ENCODE measurements at places on chromosomes 1 and 21. TPM values are rescaled to one million over a fixed set of nuclear protein-coding genes. Genes with fewer than 3 reads are reported as not detected.

Gene PTGER3
- 6.7 TPM for total RNA-seq

Gene KHDC4
- 18.6 TPM for total RNA-seq

Gene PDPN
- 51.0 TPM for total RNA-seq

Gene VTCN1
- not detected for total RNA-seq

Gene NUDT4B
- 17.3 TPM for total RNA-seq

Gene LCE3E
- total RNA-seq: not detected

Gene BLACAT1
- not detected for total RNA-seq

Gene PLA2G2F
- not detected for total RNA-seq

Gene OR2AK2
- not detected for total RNA-seq

Gene DPH2
- 6.8 TPM for total RNA-seq

Gene HPCA
- total RNA-seq: not detected

Gene GJA9
- total RNA-seq: 0.12 TPM

Gene COL9A2
- 0.59 TPM for total RNA-seq

Gene DEDD
- total RNA-seq: 37.3 TPM

Gene LCE1B
- not detected for total RNA-seq

Gene PRDX6
- 175 TPM for total RNA-seq

Gene NEK7
- 93.1 TPM for total RNA-seq

Gene CHI3L2
- total RNA-seq: 4.4 TPM

Gene HSPB7
- 2.5 TPM for total RNA-seq

Gene ODF2L
- 12.1 TPM for total RNA-seq

Gene AK5
- 46.1 TPM for total RNA-seq

Gene ENAH
- total RNA-seq: 155 TPM

Gene HMGN2
- 52.2 TPM for total RNA-seq

Gene FCRL4
- total RNA-seq: not detected

Gene SMIM12
- total RNA-seq: 14.2 TPM

Gene CFAP107
- total RNA-seq: not detected

Gene SIM2
- 3.6 TPM for total RNA-seq

Gene NUP210L
- total RNA-seq: 0.12 TPM

Gene CDKN2C
- 16.8 TPM for total RNA-seq

Gene CDC20
- 18.9 TPM for total RNA-seq

Gene LRRC38
- 0.38 TPM for total RNA-seq

Gene SPRR2A
- not detected for total RNA-seq

Gene RGS8
- not detected for total RNA-seq

Gene KCNE2
- total RNA-seq: not detected

Gene CDCA8
- 1.9 TPM for total RNA-seq

Gene FAM163A
- not detected for total RNA-seq

Gene C8A
- not detected for total RNA-seq

Gene OLFM3
- not detected for total RNA-seq

Gene TDRD5
- total RNA-seq: not detected
